Nephron progenitor cell (in vitro differentiated cells): ENCODE measurements at places on chromosomes 1 and 21.

DNA sequence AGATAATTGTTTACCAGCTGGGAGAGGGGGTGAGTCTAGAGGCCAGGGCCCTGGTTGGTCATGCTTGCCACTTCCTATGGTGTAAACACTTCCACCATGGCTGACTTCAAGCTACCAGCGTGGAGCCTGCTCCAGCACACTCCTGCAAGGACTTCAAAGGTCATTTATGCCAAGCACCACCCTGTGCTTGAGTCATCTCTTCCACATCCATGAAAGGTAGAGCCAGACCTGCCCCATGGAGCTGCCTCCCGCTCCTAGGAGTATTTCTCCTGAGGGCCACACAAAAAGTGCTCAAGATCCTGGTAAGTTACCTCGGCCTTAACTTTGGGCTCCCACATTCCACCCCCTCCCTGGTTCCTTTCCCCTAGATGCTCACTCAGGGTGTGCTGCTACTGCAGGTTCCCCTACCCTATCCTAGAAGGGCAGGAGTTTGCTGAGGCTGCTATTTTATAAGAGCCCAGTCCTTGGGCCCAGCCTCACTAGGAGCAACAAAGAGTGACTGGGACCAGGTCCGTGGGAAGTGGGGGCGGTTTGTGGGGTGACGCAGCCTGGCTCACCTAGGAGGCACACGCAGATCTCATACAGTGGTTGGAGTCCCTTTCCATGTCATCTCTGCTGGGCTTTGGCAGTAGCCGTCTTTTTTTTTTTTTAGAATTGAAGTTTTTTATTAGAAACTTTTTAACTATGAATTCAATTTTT is 2.4 kb downstream of the RAB7B start:
- no peak for DNase-seq

DNA sequence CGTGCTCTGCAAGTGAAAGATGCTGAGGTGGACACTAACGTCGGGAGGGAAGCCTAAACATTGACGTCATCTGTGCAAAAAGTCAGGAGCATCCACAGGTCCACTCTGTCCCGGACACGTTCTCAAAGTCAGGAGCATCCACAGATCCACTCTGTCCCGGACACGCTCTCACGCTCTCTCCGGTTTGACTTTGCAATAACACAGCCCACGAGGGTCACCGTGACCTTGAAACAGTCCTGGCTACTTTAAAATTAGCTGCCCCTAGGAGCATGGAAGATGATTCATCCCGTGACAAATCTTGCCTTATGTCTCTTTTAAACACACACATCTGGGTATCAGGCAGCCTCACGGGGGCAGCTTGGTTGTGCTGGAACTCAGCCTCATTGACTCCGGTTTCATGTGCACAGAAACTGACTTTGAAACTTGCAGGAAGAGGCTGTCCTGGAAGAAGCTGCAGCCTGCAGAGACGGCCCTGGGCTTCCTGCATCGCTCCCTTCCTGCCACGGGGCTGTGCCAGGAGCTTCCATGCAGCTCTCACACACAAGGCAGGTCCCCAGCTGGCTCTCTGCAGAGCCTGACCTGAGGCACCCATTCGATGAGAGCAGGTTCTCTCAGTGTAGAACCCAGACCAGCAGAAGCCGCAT is 18.1 kb upstream of the COL18A1 start:
- DNase-seq = no peak

DNA sequence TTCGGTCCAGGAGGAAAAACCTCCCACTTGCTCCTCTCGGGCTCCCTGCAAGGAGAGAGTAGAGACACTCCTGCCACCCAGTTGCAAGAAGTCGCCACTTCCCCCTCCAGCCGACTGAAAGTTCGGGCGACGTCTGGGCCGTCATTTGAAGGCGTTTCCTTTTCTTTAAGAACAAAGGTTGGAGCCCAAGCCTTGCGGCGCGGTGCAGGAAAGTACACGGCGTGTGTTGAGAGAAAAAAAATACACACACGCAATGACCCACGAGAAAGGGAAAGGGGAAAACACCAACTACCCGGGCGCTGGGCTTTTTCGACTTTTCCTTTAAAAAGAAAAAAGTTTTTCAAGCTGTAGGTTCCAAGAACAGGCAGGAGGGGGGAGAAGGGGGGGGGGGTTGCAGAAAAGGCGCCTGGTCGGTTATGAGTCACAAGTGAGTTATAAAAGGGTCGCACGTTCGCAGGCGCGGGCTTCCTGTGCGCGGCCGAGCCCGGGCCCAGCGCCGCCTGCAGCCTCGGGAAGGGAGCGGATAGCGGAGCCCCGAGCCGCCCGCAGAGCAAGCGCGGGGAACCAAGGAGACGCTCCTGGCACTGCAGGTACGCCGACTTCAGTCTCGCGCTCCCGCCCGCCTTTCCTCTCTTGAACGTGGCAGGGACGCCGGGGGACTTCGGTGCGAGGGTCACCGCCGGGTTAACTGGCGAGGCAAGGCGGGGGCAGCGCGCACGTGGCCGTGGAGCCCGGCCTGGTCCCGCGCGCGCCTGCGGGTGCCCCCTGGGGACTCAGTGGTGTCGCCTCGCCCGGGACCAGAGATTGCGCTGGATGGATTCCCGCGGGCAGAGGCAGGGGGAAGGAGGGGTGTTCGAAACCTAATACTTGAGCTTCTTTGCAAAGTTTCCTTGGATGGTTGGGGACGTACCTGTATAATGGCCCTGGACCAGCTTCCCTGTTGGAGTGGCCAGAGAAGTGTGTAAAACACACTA is 45.3 kb downstream of the MRPL39 start:
- DNase-seq = peak; percentile 69

DNA sequence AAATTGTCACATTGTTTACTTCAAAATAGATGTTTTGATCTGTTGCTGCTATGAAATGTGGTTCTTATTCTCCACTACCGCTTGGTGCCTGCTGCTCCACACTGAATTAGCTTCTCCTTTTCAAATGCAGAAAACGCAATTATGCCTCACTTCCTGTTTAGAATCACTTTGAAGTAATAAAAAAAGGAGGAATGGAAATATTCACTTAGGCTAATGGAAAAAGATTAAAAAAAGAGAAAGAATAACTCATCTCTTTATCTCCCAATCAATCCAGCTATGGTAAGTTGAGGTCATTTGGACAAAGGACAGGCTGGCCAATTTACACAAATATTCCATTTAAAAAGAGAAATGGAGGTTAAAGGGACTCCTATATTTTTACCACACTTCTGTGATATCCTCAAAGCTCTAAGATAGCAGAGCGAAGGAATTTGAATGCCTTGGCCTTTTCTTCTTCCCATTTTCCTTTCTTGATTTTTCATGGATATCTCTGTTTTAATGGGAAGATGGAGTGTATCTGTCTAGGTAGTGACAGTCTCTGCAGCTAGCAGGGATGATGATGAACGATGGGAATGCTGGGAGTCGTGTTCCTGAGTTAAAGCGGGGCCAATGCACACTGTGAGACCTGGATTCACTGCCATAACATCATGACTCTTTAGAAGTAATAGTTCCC is 35.7 kb downstream of the RGS5 start:
- no peak for DNase-seq

- no peak for DNase-seq
Measured at GRCh38 chr1:244419024-244419423, 32.7 kb downstream of the ADSS2 start.

GRCh38 chr1:82346141-82346540 is 545.4 kb downstream of the ADGRL2 start:
- no peak for DNase-seq

DNA sequence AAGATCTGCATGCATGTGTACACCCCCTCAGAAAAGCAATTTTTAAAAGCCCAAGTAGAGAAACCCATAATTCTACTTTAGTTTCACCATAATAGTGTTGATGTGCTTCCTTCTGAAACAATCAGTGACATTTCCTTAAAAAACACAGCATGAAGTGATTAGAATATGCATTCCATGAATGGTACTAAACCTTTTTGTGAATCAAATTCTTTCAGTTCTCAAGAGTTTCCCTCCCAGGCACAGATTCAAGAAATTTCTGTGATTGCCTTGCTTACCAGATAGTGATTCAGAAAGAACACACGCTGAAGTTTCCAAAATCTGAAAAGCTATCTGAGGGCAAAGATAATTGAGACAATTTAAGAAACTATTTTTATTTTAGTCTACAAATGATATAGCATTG is 136.4 kb upstream of the ADGRL2 start:
- DNase-seq = no peak

DNA sequence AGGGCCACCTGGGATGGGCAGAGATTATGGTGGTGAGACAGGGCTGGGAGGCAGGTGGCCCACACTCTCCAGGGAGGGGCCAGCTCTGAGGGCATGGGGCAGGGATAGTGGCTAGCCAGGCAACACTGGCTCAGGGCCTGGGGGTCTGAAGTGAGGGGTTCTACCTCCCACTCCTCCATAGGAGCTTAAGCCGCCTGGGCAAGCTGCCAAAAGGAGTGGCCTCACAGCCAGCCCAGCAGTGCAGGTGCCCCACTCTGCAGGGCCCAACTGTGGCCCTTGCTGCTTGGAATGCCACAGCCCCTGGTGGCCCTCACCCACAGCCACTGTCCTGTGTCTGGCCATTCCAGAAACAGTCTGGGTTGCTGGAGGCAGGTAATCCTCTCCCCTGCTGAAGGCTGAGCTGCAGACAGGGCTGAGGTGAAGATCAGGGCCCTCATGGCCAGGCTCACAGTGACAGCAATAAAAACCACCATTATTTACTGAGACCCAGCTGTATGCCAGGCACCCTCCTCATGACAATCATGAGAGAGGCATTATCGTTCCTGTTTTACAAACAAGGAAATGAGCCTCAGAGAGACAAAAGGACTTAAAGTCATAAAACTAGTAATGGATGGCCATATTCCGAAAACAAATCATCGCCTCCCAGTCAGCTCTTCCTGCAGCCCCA is 31.0 kb downstream of the KIF21B start:
- DNase-seq = no peak

- peak; percentile 12 for DNase-seq
Measured at GRCh38 chr1:1073743-1074587, at the start of gene RNF223. Gene RNF223 (minus strand): TSS chr1:1074306. CDS start chr1:1072566, 1,740 bp downstream.

GRCh38 chr1:231357187-231357772 is 19.2 kb downstream of the SPRTN start:
- no peak for DNase-seq

- peak; percentile 48 for DNase-seq
Measured at GRCh38 chr1:54973205-54973921, 7.1 kb upstream of the TMEM61 start.

DNA sequence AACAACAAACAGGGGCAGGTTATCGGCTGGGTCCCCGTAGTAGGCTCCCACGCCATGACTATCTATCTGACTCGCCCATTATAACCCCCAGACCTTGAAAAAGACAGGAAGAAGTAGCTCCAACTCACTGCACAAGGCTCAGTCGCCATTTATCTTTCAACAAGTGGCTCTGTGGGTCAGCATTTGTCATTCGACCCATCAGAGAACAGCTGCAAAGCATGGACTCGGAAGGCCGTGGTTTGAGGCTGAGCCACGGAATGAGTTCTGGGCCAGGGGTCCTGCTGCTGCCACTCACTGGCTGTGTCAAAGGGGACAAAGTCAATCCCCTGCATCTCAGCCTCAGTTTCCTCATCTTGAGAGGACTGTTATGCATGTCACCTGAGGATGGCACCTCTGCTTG is 131.0 kb downstream of the DMRTA2 start:
- DNase-seq = no peak

GRCh38 chr1:35164893-35165292 is 28.1 kb downstream of the SFPQ start:
- no peak for DNase-seq
